ENCODE measurements at places on chromosomes 6 and 20. TPM values are rescaled to one million over a fixed set of nuclear protein-coding genes. Genes with fewer than 3 reads are reported as not detected.

Gene TRIM40
- total RNA-seq = not detected

Gene GPX5
- not detected for total RNA-seq

Gene ENPP3
- 6.5 TPM for total RNA-seq

Gene VSTM2L
- 4.7 TPM for total RNA-seq

Gene OPN5
- 0.64 TPM for total RNA-seq

Gene LYRM2
- 16.9 TPM for total RNA-seq

Gene KAT14
- total RNA-seq = 12.4 TPM

Gene TREM2
- total RNA-seq = 0.99 TPM

Gene FOXQ1
- 7.4 TPM for total RNA-seq

All from metanephros (tissue), 2 donors.